ENCODE measurements at places on chromosomes 3 and 15. TPM values are rescaled to one million over a fixed set of nuclear protein-coding genes. Genes with fewer than 3 reads are reported as not detected.

DNA sequence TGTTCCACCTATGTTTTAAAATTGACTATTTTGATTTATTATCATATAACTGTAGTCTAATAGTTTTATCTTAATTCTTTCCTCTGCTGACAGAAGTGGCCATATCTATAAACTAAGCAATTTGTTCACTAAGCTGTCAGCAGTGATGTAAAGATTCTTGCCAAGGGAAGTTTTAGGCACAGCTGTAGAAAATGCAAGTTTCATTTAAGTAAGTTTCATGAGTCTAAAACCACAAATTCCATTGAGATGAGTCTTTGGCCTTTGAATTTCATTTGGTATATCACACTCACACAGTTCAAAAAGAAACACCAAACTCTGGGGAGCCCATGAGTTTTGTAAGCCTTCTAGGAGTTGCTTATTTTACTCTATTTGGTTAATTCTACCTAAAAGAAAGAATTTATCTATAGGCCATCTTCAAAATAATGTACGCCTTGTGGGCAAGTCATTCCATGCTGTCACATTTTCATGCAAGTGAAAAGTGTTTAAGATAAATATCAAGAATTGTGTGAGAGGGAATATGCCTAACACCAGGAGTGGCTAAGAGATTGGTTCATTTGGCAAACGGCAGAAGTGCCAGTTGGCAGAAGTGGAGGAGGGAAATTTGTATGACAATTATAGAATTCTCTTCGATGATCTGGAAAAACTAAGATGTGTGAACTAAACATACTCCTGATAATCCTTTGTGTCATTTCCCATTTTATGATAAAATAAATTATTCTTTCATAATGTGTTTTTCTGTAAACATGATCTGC is 292.9 kb downstream of the ZIC4 start:
- no peaks in the 10 kb centered on the region for H3K4me1 ChIP-seq
- DNase-seq = no peak
- no peak overlapping the region for H3K27ac ChIP-seq
- H3K36me3 ChIP-seq = no peaks in the 10 kb centered on the region
- no peaks in the 10 kb centered on the region for H3K27me3 ChIP-seq

DNA sequence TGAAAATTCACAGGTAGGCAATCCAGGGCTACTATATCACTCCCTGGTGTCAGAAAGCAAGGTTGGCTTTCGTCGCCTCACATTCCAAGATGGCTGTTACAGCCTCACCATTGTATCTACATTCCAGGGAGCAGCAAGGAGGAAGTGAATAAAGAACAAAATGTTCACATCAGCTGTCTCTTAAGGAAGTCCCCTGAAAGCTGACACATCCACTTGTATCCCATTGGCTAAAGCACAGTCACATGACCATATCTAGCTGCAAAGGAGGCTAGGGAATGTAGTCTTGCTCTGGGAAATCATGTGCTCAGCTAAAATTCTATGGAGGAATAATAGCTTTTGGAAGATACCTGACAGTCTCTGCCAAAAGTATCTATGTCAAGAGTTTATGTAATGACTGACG is 12.8 kb upstream of the GATA2 start:
- no peak overlapping the region for H3K4me3 ChIP-seq
- no peak overlapping the region for H3K27ac ChIP-seq
- peaks cover 6% of the 10 kb centered on the region for H3K27me3 ChIP-seq
- no peaks in the 10 kb centered on the region for H3K4me1 ChIP-seq

DNA sequence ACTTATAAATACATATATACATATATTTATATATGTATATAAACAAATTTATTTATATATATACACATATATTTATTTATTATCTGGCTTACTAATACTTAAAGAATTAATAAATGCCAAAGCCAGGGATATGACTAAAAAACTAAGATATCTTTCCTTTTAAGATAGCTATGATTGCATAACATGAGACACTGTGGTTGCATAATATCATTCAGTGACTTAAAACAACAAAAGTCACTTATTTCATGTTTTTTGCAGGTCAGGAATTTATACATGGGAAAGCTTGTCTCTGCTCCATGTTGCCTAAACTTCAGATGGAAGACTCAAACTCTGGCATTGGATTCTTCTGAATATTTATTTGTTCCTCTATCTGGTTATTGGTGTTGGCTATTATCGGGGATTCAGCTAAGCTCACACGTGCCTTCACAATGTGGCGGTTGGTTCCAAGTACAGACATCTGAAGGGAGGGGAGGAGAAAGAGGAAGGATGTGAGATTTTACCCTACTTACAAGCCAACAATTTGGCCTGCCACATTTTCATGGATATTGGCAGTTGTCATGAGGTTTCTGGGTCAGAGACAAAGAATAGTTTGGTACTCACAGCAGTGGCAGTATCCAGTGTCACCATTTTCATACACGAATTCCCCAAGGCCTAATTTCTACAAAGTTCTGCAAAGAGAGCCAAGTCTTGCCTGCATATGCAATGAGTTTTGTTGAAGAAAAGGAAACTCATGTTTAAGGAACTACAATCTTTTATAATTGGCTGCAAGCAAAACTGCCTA is 381.6 kb downstream of the EPHA3 start:
- H3K36me3 ChIP-seq = no peaks in the 10 kb centered on the region
- no peaks in the 10 kb centered on the region for H3K27me3 ChIP-seq
- no peak for DNase-seq
- no peak overlapping the region for H3K27ac ChIP-seq
- no peak overlapping the region for H3K4me3 ChIP-seq

DNA sequence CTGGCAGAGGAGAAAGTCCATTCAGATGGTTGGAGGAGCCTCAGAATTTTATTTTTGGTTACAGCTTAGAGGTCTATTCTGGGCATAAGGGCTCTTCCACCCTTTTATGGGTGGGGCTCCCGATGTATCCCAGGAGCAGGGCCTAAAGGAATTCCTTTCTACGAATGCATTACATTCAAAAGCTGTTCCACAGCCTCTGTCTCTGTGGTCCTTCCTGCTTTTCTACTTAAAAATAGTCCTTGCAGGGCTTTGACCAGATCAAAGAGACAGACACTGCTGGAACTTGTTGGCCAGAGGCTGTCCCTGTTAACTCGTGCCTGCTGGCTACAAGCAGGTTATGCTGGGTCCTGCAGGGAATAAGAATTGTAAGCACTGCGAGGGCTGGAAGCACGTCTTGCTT is 14.4 kb upstream of the NOX5 start:
- no peaks in the 10 kb centered on the region for H3K36me3 ChIP-seq
- no peaks in the 10 kb centered on the region for H3K27me3 ChIP-seq
- H3K27ac ChIP-seq = no peak overlapping the region
- no peak overlapping the region for H3K4me3 ChIP-seq
- DNase-seq = no peak
- H3K4me1 ChIP-seq = no peaks in the 10 kb centered on the region

DNA sequence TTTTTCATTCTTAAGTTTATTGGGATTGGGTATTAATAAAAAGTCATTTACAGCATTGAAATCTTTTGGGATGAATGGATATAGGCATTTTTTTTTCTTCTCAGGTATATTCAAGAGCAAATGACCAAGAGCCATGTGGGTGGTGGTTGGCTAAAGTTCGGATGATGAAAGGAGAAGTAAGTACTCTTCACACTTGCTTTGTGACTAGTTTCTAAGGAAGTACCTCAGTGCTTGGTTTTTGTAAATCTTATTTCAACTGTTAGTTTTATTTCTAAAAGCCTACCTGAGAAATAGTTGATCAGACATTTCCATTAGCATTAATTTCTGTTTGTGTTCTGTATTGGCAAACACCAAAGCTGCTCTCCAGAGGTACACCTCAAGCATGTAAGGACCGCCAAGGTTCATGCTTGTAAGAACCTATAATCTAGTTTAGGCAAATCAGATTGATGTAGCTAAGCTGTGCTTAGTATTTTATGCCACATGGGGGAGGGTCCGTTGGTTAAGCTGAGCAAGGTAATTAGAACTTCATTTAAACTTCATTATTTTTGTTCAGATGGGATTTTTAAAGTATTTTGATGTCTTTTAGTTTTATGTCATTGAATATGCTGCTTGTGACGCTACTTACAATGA is 35.4 kb downstream of the FXR1 start:
- H3K36me3 ChIP-seq = peaks cover 4% of the 10 kb centered on the region
- no peak overlapping the region for H3K27ac ChIP-seq
- no peaks in the 10 kb centered on the region for H3K27me3 ChIP-seq
- no peaks in the 10 kb centered on the region for H3K4me1 ChIP-seq

Gene GLT8D1
- 56.4 TPM for total RNA-seq

Gene GNAI2
- 95.3 TPM for total RNA-seq

All from breast epithelium (tissue), 4 donors.